Right lung (tissue), 10 donors: ENCODE measurements at places on chromosomes 1 and 21.

GRCh38 chr1:202638019-202638700, 72.1 kb downstream of the SYT2 start:
- no peak for DNase-seq

DNA sequence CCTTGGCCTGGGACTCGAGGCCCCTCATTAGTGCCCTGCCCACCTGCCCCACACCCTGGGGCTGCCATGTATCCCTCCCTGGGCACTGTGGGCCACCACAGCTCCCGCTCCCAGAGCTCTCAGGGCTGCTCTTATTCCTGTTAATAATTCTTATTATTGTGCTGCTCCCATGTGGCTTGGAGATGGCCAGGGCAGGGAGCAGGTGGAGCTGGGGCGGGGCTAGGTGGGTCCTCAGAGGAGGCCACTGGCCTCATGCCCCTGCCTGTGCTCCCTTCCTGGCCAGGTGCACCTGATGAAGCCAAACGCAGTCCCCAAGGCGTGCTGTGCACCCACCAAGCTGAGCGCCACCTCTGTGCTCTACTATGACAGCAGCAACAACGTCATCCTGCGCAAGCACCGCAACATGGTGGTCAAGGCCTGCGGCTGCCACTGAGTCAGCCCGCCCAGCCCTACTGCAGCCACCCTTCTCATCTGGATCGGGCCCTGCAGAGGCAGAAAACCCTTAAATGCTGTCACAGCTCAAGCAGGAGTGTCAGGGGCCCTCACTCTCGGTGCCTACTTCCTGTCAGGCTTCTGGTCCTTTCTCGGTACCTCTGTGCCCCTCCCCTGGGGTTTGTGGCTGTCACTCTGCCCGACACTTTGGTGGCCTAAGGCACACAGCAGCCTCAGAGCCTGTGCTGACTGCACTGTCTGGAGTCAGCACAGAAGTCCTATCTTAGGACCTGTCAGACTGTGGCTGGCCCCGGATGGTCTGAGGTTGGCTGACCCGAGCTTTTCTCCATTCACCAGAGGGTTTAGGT, 34.1 kb downstream of the BMP8A start:
- no peak for DNase-seq

DNA sequence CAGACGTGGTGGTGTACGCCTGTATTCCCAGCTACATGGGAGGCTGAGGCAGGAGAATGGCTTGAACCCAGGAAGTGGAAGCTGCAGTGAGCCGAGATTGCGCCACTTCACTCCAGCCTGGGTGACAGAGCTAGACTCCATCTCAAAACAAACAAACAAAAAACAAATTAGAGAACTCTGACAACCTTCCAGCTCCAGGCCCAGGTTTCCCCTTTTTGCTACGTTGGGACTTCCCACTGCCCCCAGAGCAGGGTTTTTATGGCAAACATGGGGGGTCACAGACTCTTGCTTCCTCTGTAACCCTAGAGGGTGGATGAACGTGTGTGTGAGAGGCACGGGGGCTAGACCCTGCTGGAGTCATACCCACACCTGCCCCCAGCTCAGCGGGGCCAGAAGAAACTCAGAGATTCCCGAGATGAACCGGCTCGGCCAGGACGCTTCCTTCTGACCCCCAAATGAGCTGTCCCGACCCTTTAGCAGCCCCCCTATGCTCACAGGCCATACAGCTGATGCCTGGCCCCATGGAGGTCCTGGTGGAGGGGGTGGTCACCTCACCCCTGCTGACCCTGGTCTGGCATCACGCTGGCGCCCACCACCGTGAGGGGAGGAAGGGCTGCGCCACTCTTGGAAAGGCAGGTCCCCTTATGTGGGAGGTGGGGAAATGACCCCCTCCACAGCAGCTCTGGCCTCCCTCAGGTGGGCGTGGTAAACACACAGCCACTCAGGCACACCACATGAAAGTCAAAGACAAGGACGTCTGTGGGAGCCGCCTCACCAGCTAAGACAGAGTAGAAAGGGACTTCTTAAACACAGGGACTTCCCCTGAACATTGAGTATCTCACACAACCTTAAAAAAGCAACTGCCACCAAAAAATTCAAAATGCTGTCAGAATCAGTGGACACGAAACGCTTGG, 7.1 kb downstream of the GPR157 start:
- DNase-seq: no peak

DNA sequence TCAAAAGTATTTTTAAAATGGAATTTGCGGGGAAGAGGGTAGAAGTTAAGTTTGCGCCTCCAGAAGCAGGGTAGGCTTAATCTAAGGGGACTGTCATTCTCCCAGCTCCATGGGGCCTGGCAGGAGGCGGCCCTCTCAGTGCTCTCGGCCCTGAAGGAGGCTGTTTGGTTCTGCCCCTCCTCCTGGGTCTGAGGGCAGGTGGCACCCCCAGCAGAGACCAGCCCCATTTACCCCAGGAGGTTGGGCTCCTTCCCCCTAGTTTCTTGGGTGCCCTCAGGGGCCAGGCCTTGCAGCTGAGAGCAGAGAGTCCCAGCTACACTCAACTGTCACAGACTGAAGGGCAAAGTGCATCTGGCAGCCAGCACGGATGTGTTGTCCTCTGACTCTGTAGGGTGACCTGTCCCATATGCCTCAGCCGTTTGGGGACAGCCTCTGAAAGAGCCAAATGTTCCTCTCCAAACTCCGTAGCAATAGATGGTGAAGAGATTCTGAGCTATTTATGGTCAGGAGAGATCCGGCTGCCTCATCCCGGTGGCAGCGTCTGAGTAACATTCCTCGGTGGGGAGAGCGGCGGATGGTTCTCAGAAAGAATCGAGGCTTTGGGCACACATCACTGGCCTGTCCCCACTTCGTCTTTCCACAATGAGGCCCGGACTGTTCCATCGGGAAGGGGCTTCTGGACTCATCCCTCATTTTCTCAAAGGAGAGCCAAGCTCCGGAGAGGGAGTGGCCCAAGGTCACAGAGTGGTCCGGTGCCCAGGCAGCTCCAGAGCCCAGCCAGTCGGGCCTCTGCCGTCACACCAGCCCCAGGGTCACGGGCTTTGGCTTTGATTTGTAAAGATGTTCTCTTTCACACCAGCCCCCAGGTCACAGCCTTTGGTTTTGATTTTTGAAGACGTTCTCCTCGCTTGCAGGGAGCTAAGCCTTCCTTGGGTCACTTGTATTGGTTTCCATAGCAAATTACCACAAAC, 424.2 kb upstream of the VAMP3 start:
- DNase-seq: no peak

DNA sequence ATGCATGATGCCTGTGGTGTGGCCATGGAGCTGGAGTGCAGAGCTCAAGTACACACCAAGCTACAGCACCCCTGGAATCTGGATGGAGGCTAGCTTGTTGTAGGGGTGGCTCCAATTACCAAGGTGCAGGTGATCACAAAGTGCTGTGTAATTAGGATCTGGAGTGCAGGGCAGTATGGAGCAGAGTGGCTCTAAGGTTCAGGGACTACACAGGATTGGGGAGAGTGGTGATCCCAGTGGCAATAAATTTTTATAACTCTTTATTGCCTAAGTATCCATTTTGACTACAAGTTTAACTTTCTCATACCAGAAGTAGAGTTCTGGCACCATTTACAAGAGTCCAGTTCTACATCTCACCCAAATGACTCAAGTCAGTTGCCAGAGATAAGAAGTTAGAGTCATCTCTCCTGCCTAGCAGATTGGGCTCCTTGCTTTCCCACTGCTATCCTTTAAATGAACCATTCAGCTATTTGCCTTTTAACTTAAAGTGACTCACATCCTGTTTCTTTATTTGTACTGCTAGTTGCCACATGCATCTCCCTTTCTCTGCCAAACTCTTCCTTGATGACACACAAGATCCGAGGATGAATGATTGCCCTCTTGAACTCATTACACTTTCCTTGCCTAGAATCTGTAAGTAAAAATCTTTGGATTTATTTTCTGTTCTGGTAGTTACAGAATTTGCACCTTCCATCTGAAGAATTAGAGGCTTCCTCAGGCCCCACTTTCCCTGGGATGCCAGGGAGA, 427.2 kb downstream of the KCNT2 start:
- DNase-seq: no peak

GRCh38 chr1:178574345-178574744, 61.4 kb downstream of the TEX35 start:
- DNase-seq: no peak

DNA sequence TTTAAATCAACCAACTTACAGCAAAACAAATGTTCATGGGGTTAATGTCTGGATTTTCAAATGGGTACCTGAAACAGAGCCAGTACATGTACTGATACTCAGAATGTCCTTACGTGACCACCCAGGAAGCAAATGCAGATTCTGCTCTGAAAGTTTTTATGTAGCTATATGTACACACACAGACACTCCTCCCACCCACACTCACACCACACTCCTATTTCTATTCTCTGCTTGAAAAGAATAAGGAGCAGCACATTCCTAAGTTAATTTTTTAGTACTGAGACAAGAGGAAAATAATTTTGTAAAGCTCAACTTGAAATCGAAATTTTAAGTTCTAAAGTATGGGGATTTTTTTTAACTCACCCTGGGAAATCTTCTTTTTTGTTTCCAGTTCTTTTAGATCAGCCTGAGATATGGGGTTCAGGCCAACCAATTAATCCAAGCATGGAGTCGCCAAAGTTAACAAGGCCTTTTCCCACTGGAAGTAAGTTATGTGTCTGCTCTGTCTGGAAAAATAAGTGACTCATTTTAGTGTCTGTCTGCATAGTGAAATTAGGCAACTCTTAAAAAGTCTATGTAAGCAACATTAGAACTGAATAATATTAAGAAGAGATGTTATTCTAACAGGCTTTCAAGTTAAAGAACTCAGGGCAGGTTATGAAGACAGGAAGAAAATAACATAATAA, 75.5 kb upstream of the DYNLT5 start:
- no peak for DNase-seq

GRCh38 chr21:40047993-40048730, 180.9 kb downstream of the PCP4 start:
- no peak for DNase-seq

DNA sequence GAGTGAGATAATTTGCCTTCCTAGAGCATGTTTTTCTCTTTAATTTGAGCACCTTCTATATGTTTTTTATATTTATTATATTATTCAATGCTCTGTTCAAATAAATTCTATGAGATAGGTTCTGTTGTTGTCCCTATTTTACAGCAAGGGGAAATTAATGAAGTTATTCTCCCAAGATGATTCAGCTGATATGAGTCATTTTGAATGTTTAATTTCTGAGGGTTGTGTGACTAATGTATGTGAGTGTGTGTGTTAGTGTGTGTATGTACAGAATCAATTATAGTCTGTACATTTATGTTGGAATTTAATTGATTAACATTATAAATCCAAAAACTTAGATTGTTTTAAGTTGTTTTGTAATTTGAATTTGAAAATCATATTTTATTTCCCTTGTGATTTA, 1536.7 kb upstream of the B3GALT2 start:
- DNase-seq: no peak

DNA sequence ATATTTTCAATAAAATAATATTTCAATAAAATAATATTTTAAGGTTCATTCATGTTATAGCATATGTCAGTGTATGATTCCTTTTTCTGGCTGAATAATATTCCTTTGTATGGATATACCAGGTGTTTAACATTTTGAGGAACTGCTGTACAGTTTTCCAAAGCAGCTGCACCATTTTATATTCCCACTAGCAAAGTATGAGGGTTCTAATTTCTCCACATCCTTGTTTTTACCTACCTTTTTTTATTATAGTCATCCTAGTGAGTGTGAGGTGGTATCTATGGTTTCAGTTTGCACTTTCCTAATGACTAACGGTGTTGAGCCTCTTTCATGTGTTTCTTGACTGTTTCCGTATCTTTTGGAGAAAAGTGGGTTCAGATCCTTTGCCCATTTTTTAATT, 5.2 kb downstream of the DEGS1 start:
- no peak for DNase-seq

DNA sequence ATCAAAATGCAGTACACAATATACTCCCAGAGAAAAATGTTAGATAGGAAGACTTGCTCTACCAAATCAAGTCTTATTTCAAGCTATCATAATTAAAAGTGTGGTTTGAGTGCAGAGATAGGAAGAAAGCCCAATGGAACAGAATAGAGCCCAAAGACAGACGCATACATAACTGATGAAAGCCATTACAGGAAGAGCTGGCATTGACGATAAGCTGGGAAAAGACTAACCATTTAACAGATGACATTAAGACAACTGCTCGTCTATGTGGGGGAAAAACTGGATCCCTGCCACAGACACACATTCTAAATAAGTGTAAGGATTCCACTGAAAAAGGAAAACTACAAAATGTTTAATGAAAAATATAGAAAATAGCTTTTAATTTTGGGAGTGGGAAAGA, 85.5 kb downstream of the NGF start:
- DNase-seq: no peak

DNA sequence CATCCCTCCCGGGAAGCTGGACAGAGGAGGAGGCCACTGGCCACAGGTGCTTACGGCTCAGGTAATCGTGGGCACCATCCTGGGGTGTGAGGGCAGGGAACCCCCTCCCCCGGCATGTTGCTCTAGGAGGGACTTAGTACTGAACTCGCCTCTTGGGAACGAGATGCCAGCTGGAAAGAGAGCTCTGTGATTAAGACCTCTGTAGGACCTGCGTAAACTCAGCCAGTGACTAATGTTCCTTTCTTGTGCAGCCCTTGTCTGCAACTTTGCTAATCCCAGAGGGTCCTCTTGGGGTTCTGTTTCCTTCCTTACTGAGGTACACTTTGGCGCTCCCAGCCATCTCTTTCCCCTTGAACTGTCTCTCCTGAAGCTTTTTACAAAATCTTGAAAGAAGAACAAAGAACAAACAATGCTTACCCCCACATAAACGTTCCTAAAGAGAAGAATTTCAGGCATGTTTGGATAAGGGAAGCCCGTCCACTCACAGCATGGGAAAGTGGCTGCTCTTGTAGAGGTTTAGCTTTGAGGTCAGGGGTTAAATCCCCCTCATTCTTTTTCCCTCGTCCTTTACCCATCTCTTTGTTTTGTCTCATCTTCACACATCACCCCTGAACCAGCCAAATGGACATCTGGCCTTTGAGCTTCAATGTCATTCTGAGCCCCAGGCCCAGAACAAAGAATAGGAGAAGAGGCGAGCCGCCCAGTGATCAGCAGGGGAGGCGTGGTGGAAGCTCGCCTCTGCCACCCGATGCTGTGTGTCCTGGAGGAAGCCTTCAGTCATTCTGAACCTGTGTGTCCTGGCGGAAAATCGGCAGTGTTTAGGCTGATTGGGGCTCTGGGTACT, 37.4 kb downstream of the CITED4 start:
- DNase-seq: no peak

DNA sequence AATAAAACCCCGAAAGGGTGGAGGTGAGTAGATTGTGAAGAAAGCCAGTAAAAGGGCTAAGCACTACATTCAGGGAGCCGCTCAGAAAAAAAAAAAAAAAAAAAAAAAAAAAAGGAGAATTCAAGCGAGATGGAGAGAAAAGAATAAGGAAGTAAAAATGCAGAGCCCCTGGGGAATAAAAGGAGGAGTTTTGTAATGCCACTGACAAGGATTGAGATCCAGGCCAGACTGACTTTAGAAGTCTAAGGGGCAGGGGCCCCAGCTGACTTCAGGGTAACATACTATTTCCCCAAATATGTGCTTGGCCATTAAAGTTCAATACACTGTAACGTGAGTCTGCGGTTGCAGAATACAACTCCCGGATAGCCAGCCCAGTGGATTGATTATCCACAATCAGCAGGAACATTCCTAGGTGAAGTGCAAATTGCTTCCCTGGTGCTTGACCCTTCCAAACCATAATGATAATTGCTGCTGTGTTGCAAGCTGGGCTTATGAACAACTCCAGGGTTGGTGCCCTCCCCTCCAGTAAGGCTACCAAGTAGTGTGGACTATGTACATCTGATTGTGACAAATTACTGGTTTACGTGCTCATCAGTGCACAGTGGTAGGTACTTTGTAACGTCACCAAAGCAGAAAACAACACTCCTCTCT, 30.7 kb upstream of the RRP15 start:
- no peak for DNase-seq
